NCI-H2029 treated with DMSO at 0.1 percent for 48 hours (cell line): ENCODE measurements at places on chromosomes 3 and 15.

- DNase-seq, result no peak
These were observed 26.5 kb downstream of the CD86 start for GRCh38 chr3:122081543-122082247.

GRCh38 chr3:38059148-38059547 lies 20.1 kb downstream of the DLEC1 start:
- DNase-seq, result no peak

- no peak for DNase-seq
These were observed 131.0 kb upstream of the CBLB start for GRCh38 chr3:105999856-106000255.

- DNase-seq, result peak; percentile 31
These were observed 30.4 kb downstream of the ACKR2 start for GRCh38 chr3:42839616-42840015.

DNA sequence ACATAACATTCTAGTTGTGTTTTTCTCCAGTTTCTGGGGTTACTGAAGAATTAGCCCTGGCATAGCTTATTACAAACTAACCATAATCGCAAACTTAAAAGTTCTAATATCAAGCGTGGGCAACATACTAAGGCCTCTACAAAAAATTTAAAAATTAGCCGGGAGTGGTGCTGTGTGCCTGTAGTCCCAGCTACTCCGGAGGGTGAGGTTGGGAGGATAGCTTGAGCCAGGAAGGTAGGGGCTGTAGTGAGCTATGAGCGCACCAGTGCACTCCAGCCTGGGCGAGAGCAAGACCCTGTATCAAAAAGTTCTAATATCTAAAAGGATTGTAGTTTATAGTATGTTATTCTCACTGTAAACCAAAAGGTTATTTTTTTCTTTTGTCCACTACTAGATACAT lies 1.1 kb downstream of the OIP5 start:
- no peak for DNase-seq

- DNase-seq, result no peak
These were observed 6.9 kb downstream of the ABTB1 start for GRCh38 chr3:127679534-127680145.

GRCh38 chr15:69346112-69346511 lies 47.4 kb downstream of the PAQR5 start:
- DNase-seq, result no peak

DNA sequence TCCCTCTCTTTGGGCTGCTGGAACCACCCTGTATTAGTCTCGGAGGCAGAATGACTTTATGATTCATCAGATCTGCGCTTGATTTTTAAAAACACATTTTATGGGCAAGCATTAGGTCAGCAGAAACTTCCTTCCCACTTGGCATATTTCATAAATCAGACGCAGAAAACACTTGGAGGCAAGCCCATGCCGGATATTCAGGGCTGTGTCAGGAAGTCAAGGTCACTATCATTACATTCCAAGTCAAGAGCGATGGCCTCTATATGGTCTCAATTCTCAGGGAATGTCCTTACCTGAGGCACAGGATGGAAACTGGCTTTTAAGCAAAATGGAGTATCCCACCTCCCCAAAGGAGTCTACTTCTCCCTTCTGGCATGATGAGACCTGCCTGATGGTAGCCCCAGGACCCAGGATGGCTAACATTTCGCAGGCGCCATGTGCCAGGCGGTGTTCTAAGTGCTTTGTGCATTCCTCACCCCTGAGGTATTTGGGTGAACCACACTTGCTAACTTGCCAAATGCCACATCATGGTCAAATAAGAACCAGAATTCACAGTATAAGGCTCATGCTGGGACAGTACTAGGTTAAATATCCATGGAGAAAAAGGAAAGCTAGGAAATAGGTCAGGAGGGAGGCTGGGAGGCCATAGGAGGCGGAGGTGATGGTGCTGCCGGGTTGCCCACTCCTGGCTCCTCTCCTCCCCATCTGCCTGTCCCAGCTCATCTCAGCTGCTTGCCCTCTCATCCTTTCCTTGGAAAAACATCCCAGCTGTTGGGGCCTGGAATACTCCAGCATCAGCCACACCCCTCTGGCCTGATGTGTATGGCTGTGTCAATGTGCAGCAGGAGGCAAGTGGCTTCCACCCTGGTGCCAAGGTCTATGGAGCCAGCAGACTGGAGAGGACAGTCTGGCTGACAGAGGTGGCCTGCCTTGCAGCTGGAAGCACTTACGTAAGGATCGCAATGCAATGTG lies 18.8 kb downstream of the BCL2L10 start:
- no peak for DNase-seq

GRCh38 chr3:134627831-134628230 lies 23.0 kb downstream of the KY start:
- no peak for DNase-seq

GRCh38 chr15:33194237-33194636 lies 277 bp downstream of the FMN1 start:
- no peak for DNase-seq

DNA sequence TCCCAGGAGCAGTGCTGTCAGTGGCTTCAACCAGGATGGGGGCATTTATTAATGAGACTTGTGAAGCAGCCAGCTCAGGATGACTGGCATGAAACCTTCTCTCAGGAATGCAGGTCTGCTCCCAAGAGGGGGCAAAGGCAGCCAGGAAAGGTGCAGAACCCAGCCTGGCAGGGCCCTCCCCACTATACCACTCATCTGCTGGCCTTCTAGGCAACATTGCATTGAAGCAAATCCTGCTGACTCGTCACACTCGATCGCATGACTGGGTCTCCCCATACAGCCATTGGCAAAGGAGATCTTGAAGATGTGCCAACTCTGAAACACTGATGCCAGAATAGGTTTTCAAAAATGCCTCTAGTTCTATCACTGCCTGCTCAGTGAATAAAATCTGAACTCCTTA lies 65.7 kb upstream of the CMTM7 start:
- DNase-seq, result peak; percentile 67

DNA sequence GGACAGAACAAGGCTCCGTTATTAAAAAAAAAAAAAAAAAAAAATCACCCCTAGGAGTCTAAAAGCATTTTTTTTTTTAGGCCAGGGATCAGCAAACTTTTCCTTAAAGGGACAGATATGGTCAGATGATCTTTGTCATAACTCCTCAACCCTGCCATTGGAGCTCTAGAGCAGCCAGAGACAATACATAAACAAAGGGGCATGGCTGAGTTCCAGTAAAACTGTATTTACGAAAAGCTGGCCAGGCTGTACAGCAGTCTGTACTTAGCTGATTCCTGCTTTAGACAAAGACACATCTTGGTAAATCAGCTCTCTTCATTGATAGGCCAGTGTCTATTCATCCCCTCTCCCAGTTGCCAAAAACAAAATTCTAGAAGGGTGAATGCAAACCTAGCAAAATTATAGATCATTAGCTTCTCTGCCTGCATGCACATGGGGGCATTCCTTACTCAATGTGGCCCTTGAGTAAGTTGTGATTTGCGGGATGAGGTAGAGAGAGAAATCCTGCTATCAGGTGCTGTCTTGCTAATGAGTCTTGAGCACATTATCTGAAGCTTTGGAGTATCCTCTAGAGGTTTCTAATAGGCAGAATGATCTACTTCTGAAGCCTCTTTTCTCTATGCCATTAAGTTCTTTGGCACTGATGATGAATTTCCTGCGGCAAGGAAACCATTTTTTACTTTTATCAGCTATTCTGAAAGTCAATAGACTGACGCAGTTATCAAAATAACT lies 35.2 kb downstream of the SENP8 start:
- peak; percentile 27 for DNase-seq

DNA sequence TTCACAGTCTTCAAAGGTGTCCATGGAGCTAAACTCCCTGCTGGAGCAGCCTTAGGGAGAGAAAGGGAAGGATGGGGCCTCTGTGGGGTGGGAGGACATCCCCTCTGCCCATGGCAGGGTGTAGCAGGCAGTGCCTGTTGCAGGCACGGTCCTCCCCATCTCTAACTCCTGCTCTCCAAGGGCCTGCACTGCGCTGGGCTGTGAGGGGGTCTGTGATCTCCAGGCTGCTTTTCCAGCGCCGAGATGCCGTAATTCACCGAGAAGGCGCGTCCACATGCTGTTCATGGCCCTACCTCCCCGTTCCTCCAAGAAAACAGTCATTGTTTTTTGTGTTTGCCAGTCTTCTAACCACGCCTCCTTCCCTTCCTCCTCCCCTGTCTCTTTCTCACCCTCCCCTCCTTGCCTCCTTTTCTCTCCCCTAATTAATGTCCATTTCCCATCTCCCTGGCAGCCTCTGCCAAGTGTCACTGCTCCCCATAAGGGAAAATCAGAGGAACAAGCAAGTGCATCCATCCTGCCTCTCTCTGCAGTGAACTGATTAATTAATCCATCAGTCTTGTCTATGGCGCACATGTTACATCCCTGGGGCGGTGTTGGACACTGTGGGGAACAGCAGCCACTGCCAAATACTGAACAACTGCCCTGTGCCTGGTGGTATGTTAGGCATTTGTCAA lies 17.7 kb upstream of the LAMP3 start:
- no peak for DNase-seq
